ENCODE measurements at places on chromosomes 2 and 18.
A peak's percentile ranks its signal among the peaks of the same experiment; 100 is the strongest.

GRCh38 chr2:120992791-120993555 is 257.3 kb downstream of the GLI2 start:
- no peak for DNase-seq

DNA sequence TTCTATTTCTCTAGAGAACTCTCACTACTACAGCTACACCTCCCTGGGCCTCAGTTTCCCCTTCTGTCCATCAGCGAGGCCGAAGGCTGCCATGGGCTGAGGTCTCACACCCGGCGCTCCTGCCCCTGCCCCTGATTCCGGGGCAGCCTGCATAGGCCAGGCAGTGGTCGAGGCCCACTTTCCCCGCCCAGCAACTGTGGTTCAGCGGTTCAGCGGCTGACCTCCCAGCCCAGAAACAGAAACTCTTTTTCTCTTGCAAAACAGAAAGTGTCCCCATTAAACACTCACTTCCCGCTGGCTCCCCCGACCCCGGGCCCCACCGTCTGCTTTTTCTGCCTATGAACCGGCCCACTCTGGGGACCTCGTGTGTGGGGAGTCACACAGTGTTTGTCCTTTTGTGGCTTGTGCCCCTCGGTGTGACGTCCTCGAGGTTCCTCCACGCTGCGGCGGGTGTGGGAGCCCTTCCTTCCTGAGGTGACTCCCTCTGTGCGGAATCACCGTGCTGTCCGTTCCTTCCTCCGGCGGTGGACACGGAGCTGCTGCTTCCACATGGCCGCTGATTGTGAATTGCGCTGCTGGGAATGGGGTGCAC is 16.0 kb downstream of the PDCD1 start:
- peak; percentile 49 for DNase-seq

GRCh38 chr18:79704631-79705030 is 25.0 kb downstream of the CTDP1 start:
- no peak for DNase-seq

GRCh38 chr2:88698498-88699233 is 7.2 kb downstream of the RPIA start:
- no peak for DNase-seq

DNA sequence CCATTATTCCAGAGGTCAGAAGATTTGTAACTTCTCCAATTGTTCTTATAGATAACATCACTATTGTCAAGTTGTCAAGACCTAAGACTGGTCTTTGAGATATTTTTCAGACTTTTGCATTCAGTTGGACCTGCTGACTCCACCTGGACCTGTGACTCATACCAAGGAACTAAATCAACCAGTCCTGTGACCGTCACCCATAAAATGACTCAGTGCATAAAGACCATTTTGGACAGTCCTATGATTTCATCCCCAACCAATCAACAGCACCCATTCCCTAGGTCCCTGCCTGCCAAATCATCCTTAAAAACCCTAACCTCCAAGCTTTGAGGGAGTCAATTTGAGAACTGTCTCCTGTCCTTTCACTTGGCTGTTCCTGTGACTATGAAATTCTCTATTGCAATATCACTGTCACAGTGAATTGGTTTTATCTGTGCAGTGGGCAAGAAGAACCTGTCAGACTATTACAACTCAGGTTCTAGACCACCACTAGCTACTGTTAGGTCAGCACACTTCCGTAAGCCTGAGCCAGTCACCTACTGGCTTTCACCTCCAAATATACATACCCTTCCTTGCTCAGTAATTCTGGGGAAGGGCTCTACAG is 17.1 kb downstream of the DPP4 start:
- no peak for DNase-seq

- no peak for DNase-seq
Measured at GRCh38 chr2:62641936-62642335, 63.6 kb upstream of the EHBP1 start.

GRCh38 chr18:79258447-79258846 is 137.3 kb upstream of the NFATC1 start:
- DNase-seq = no peak

DNA sequence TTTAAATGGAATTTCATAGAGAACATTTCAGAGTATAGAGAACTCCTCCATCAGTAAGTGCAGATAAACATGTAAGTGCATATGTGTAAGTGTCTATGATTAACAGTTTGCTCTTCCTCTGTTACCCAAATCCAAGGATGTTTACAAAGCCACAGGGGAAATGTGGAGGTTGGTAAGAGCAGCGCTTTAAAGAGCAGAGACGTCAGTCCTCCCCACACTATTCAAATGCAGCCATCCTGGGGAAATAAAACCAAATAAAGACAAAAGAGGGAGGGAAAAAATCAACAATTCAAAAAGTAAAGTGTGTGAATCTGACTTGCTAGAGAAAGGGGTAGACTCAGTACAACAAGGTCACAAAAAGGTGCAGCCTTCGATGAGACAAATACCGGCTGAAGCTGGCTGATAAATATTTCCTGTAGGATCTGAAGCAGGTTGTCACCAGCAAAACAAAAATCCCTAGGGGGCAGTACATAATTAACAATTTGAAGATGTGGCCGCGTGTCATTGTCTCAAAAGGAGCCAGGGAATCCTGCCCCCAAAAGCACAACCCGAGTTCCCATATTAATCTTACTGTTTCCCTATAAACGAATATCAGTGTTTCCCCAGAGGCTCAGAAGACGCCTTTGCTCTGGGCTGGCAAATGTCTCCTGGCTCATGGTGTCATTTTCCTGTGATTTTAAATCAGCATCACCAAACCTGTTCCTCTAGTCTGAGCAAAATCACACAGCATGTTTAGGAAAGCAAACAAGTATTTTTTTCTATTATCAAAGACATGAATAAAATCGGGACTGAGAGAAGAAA is 216.5 kb downstream of the CDCA7 start:
- DNase-seq = no peak

DNA sequence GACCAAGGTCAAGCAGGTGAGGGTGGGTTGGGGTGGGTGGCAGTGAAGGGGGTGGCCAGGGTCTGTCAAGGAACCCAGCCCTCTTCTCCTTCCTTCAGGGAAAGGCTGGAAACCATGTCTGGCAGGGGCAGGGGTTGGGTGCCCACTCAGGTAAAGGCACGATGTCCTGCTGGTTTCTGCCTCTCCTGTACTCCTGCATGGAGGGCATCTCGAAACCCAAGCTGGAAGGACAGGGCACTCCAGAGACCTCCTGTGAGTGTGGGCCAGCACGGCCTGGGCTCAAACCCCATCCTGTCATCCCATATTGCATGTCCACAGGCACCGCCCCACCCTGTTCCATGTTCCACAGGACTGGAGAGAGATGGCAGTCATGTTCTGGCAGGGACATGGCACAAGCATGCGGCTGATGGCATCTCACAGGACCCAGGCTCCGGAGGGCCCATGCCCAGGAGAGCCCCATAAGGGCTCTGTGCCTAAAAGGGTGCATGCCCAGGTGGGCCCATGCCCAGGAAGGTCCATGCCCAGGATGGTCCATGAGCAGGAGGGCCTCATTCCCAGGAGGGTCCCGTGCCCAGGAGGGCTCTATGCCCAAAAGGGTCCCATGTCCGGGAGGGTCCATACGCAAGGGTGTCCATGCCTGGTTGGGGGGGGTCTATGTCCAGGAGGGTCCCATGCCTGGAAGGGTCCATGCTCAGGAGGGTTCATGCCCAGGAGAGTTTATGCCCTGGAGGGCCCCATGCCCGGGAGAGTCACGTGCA is 6.4 kb downstream of the GPR35 start:
- DNase-seq = no peak

DNA sequence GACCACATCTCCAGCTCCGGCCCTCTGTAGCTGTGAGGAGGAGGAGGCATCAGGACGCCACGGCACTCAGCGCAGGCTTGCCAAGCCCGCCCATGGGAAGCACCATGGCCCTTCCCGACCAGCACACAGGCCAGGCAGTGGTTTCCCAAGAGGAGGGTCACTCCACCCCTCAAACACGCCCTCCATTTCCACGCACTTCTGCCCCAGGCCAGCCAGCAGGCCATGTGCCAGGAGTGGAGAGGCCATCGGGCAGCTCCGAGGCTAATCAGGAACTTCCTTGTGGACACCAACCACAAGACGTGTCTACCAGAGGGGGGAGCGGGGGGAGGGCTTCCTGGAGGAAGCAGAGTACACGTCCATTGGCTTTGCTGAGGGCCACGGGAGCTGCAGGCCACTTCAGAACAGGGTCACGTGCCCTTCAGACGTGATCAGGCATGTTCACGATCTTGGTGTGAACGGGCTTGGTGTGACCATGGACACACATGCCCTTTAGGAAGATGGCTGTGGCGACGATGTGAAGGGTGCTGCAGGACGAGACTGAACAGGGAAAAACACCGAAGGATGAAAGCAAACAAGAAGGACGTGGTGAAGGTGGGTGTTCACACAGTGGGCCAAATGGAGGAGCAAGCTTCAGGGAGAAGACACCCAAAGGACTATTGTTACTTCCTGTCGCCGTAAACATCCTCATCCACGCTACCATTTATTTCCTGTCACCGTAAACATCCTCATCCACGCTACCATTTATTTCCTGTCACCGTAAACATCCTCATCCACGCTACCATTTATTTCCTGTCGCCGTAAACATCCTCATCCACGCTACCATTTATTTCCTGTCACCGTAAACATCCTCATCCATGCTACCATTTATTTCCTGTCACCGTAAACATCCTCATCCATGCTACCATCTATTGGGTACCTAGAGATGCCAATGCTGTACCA is 6.5 kb upstream of the MTERF4 start:
- no peak for DNase-seq

GRCh38 chr2:188677142-188677541 is 297.0 kb upstream of the COL3A1 start:
- no peak for DNase-seq

- DNase-seq = no peak
Measured at GRCh38 chr2:8142461-8142860, 539.4 kb upstream of the ID2 start.

DNA sequence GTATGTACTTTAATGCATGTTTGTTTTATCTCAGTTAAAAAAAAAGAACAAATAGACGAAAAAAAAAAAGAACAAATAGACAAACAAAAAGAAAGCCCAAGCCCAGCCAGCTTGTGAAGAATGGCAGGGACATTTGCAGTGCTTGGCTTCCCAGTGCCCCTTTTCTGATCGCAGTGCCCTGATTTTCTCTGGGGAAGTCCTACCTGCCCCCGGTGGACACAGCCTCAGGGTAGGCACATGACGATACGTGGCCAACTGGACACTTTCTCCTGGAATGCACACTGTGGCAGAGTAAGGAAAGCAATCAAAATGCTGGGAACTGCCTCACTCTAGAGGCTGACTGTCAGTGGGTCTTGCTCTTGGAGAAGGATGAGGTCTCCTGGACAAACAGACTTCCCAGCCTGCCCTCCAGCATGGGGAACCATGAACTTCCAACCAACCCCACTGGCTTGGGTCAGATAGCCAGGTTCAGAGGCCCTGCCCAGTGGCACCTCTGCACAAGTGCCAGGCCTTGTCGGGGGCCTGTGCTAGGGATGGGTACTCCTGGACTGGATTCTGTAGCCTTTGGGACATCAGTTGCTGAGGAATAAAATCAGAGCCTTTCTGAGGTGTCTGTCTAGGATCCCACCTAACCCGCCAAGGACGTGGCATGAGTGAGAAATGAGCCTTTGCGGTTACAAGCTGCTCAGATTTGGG is 76.7 kb downstream of the INHBB start:
- DNase-seq = no peak

GRCh38 chr2:69589973-69590652 is 53.4 kb downstream of the AAK1 start:
- no peak for DNase-seq

DNA sequence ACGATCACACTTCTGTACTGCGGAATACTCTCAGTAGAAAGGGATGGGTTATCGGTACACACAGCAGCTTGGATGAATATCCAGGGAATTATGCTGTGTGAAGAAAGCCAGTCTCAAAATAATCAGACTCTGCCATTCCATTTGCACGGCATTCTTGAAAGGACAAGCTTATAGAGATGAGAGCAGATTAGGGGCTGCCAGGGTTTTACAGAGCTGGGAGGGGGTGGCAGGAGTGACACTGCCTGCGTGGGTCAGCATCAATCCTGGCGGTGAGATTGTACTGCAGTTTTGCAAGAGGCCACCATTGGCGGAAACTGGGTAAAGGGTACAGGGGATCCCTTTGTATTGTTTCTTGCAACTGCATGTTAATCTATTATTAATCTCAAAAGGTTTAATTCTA is 16.6 kb downstream of the KCNG2 start:
- DNase-seq = no peak

- no peak for DNase-seq
Measured at GRCh38 chr18:80104364-80104779, 4.7 kb upstream of the ADNP2 start.

DNA sequence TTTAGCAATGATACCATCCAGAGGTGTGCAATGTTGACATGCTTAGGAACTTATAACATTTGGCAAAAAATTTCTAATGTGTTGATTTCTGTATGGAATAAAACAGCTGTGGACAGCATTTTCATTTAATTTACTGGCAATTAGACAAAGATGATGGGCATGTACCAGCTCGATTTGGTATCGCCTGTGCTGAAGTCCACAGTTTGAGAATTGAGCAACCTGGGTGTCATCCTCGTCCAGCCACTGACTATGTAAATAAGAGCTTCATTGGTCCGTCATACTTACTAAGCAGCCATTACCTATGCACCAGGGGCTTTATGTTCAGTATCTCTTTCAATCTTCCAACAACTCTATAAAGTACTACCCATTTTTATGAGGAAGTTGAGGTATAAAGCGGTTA is 24.6 kb upstream of the ACAA2 start:
- no peak for DNase-seq

- DNase-seq = no peak
Measured at GRCh38 chr2:163600801-163601200, 135.0 kb downstream of the FIGN start.

DNA sequence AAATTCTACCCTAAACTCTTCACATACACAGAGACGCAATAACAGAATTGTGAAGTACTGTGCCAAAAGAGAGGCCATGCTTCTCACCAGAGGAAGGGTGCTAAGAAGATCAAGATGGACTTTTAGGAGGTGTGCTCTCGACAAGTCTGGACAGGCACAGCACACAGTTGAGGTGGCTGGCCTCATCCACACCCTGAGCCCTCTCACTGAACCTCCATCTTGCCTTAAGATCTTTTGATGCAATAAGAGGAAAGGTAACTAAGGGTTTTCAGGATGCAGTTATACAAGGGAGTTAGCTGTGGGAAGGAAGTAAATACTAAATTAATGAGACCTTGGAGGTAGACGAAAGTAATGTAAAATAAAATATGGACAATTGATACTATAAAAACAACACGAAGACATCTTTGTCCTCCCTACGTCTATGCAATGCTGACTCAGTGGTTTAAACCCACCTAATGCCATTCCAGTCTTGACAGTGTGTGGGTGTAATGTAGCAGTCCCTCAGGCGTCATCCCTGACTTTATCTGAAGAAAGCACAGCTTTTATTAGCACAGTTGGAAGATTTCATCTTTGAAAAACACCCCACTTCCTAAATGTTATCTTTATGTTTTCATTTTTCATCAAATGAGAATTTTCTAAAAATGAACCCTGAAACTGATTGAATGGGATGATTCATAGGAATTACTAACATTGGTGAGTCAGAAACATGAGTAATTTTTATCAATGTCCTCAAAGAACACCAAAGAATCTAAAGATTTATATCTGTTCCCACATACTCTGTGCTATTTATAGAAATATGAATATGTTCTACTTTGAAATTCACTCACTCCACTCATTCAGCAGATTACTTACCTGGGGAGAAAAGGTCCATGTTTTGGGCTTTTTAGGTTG is 34.0 kb upstream of the MALL start:
- no peak for DNase-seq
